Naive thymus-derived CD4-positive, alpha-beta T cell (primary cell): ENCODE measurements at places on chromosomes 3 and 15. TPM values are rescaled to one million over a fixed set of nuclear protein-coding genes. Genes with fewer than 3 reads are reported as not detected.

GRCh38 chr3:108493862-108494261 is 16.5 kb downstream of the MYH15 start:
- no peaks in the 10 kb centered on the region for H3K27me3 ChIP-seq
- H3K4me3 ChIP-seq = no peak overlapping the region
- no peaks in the 10 kb centered on the region for H3K36me3 ChIP-seq
- DNase-seq = no peak
- no peaks in the 10 kb centered on the region for H3K4me1 ChIP-seq
- no peak overlapping the region for H3K27ac ChIP-seq

DNA sequence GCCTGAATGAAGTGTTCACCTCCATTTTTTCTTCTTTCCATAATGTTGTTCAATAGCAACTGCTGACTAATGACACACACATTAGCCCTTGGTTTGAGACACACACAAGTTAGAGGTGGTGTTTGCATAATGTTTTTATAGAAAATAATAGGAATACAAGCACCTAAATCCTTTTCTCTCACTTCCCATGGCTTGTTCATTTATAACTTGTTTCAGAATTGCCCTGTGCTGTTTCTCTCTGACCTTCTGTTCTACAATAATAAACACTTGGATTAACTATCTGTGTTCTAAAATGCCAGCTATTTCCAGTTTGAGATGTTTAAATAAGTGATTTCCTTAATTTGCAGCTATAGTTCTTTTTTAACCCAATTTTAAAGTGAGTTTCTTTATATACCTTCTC is 525.1 kb upstream of the ROBO2 start:
- DNase-seq = no peak
- no peak overlapping the region for H3K4me3 ChIP-seq
- no peaks in the 10 kb centered on the region for H3K27me3 ChIP-seq
- H3K36me3 ChIP-seq = no peaks in the 10 kb centered on the region
- no peak overlapping the region for H3K27ac ChIP-seq

DNA sequence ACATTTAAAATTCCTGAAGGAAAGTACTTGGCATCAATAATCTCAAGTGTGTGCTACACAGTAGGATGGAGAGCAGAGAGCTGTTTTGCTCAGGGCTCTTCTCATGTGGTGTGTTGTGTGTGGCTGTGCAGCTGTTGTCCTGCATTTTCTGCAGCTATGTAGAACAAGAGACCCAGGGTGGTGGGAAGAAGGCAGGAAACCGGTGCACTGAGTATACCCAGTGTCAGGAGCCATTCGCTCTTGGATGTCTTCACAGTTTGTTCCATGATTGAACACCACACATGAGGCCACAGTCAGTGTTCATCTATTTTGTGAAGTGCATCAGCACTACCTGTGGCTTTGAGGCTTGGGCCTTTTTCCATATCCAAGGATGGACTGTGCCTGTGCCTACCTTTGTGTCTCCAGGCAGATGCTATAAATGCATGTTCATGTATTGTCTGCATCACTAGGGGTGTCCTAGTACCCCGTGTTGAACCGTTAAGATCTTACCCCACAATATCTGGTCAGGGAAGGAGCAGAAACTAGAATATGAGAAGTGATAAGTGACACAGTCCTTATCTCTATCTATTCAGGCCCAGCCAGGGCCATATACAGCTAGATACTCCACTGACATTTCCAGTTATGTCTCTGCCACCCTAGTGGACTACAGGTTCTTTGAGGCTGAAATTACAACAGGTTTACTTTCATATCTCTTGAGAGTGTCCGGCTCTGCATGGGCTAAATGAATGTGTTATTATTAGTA is 194.3 kb downstream of the NR2F2 start:
- H3K27ac ChIP-seq = no peak overlapping the region
- H3K4me3 ChIP-seq = no peak overlapping the region
- DNase-seq = no peak
- H3K27me3 ChIP-seq = no peaks in the 10 kb centered on the region
- H3K36me3 ChIP-seq = no peaks in the 10 kb centered on the region

DNA sequence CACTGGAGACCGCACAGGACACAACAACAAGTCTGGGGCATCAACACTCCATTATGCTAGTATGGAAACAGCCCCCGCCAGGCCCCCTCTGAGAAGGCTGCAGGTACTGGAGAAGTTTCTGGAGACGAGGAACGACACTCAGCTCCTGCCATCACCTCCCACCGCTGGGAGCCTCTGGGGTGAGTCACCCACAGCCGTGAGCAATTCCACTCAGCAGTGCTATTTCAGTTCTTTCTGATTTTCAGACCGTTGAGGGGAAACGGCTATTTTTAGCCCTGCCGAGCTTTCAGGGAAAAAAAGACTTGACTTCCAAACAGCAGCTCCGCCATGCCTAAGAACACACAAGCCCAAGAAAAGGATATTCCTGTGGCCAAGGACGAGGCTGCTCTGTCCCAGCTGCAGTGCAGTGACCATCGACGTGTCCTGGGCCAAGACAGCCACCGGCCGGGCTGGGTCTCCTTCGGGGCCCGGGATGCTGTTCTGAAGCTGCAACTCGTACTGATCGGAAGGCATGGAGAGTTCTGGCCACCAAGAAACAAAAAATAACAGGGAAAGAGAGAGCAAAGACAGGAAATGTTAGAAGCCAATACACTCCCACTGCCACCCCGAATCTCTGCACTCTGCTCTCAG is 40.8 kb downstream of the NUP210 start:
- H3K4me3 ChIP-seq = no peak overlapping the region
- no peaks in the 10 kb centered on the region for H3K27me3 ChIP-seq
- peaks cover 97% of the 10 kb centered on the region for H3K36me3 ChIP-seq
- no peaks in the 10 kb centered on the region for H3K4me1 ChIP-seq

DNA sequence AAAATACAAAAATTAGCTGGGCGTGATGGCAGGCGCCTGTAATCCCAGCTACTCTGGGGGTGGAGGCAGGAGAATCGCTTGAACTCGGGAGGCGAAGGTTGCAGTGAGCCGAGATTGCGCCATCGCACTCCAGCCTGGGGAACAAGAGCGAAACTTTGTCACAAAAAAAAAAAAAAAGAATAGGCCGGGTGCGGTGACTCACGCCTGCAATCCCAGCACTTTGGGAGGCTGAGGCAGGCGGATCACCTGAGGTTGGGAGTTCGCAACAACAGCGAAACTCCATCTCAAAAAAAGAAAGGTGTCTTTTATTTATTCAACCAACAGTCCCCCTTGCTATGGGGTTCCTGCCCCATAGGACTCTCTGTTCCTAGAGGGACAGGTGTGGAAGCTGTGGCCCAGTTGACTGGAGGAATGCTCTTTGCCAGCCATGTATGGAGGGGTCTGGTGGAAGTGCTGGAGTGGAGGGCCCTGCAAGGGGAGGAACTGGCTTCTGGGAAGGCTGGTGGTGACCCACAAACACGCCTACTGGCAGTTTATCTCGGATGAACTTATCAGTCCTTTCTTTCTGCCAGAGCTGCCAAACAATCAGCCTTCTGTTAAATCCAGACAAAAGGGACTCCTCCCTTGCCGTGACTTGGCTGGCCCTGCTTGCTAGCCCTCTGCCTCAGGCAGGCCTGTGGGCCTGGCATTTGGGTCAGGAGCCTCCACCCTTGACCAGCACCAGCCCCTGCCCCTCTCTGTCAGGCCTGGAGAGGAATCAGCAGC is 4.6 kb upstream of the DAG1 start:
- no peak for DNase-seq
- H3K36me3 ChIP-seq = no peaks in the 10 kb centered on the region
- no peak overlapping the region for H3K27ac ChIP-seq

DNA sequence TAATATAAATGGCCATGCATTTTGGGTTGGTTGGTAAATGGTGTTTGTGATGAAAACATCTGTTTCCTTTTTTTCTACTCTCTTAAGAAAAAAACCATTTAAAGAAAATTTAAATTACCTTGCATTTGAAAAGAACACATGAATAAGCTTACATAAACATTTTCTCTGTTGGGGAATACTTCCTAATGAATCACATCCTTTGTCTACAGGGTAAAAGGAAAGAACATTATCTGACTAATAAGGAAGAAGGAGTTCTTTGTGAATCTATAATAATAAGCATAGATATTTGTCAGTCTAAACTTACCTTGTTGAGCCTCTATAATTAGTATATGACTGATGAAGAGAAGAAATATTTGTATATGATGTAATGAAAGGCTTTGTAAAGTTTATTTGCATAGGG is 254.1 kb upstream of the ZNF717 start:
- no peaks in the 10 kb centered on the region for H3K4me1 ChIP-seq
- no peak overlapping the region for H3K4me3 ChIP-seq
- no peak overlapping the region for H3K27ac ChIP-seq
- no peaks in the 10 kb centered on the region for H3K27me3 ChIP-seq

GRCh38 chr3:163953526-163953925 is 1124.8 kb downstream of the SI start:
- no peaks in the 10 kb centered on the region for H3K27me3 ChIP-seq
- DNase-seq = no peak
- H3K27ac ChIP-seq = no peak overlapping the region
- H3K36me3 ChIP-seq = no peaks in the 10 kb centered on the region

- no peak overlapping the region for H3K27ac ChIP-seq
- no peaks in the 10 kb centered on the region for H3K4me1 ChIP-seq
- no peak overlapping the region for H3K4me3 ChIP-seq
- no peak for DNase-seq
- H3K36me3 ChIP-seq = peaks cover 2% of the 10 kb centered on the region
- H3K27me3 ChIP-seq = no peaks in the 10 kb centered on the region
Observed at GRCh38 chr15:40747685-40748631, 7.1 kb downstream of the RMDN3 start.

DNA sequence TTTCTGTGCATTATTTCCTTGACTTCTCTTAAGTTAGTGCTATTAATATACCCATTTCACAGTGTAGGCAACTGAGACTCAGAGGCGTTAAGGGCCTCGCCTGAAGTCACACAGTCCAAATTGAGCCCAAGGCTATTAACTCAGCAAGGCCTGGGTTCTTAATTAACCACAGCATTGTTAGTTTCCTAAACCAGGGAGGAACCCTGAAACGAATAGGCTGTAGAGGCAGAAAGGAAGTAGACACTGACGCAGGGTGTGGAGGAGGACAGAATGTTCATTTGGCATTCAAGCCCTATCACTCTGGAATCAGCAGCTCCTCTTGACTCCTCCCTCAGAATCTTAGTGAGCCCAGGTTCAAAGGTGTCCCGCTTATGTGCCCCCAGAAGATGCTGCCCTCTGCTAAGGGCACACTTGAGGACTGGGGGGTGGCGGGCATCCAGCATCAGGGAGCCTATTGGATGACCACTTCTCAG is 13.9 kb downstream of the ARHGEF3 start:
- H3K27ac ChIP-seq = peak overlapping the region; percentile 57
- peak; percentile 49 for DNase-seq
- H3K36me3 ChIP-seq = no peaks in the 10 kb centered on the region
- peak overlapping the region; percentile 22 for H3K4me3 ChIP-seq

- no peak for DNase-seq
- no peak overlapping the region for H3K27ac ChIP-seq
- H3K36me3 ChIP-seq = no peaks in the 10 kb centered on the region
- no peak overlapping the region for H3K4me3 ChIP-seq
Observed at GRCh38 chr15:54605556-54605955, 591.2 kb downstream of the RSL24D1 start.

- no peaks in the 10 kb centered on the region for H3K4me1 ChIP-seq
- DNase-seq = no peak
- no peaks in the 10 kb centered on the region for H3K36me3 ChIP-seq
- no peak overlapping the region for H3K4me3 ChIP-seq
- no peaks in the 10 kb centered on the region for H3K27me3 ChIP-seq
Observed at GRCh38 chr3:173001622-173002021, 139.4 kb downstream of the SPATA16 start.

DNA sequence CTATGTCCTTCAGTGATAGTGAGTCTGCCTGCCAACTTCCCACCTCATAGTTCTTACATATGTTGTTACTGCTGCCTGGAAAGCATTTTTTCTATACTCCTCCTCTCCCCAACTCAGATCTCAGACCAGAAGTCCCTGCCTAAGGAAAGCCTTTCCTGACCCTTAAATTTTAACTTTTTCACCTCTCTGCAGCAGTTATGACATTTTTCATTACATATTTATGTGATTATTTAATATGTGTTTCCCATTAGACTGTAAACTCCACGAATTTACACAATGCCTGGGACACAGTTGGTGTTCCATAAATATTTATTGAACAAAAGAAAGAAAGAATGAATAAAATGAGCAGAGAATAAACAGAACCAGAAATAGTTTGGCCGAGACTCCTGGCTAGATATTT is 125.5 kb downstream of the MITF start:
- H3K36me3 ChIP-seq = no peaks in the 10 kb centered on the region
- H3K27ac ChIP-seq = no peak overlapping the region
- no peaks in the 10 kb centered on the region for H3K27me3 ChIP-seq
- no peak for DNase-seq
- no peaks in the 10 kb centered on the region for H3K4me1 ChIP-seq

GRCh38 chr15:39361497-39361896 is 219.4 kb upstream of the THBS1 start:
- no peaks in the 10 kb centered on the region for H3K27me3 ChIP-seq
- no peak overlapping the region for H3K27ac ChIP-seq
- no peak for DNase-seq

DNA sequence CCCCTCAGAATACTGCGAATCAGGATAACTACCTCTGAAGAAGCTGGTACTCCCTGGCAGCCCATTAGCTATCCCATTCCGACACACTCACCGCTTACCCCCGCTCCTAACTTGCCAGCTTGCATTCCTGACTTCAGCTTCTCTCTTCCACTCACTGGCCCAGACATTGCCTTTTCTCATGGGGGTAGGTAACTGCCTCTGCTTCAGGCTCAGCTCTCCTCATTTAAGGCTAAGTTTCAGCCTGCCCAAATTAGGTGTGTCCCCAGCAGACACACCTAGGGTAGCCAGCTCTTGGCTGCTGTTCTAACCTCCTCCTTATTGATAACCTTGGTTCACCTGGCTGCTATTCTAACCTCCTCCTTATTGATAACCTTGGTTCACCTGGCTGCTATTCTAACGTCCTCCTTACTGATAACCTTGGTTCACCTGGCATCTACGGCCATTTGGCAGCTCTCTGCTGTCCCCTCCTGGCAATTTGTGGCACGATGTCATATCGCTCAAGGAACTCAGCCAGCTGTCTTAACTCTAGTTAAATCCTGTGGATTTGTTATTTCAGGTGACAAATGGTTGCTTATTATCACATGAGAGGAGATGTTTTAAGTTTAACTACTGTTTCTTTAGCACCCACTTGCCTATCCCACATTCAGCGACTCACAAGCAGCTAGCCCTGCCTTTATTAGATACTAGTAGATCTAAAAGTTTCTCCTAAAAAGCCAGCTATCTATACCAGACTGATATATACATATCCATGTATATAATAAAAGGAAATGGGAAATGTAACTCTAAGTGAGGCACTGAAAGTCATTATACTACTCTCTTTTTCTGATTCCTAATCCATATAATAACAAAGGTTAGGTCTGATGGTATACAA is 106.5 kb upstream of the ACP3 start:
- H3K27me3 ChIP-seq = no peaks in the 10 kb centered on the region
- no peaks in the 10 kb centered on the region for H3K36me3 ChIP-seq
- H3K4me3 ChIP-seq = no peak overlapping the region
- no peaks in the 10 kb centered on the region for H3K4me1 ChIP-seq
- DNase-seq = no peak

- H3K27ac ChIP-seq = no peak overlapping the region
- H3K4me1 ChIP-seq = no peaks in the 10 kb centered on the region
- no peak for DNase-seq
- H3K4me3 ChIP-seq = no peak overlapping the region
Observed at GRCh38 chr15:25737218-25737643, 125.9 kb downstream of the ATP10A start.

The IGF2BP2 gene
- 1.4 TPM for total RNA-seq

The HRH1 gene
- 0.17 and 0.18 TPM in 2 replicates for total RNA-seq

The CIB2 gene
- total RNA-seq = 1.0 and 2.1 TPM in 2 replicates

The ACSBG1 gene
- not detected for total RNA-seq

The NDN gene
- 0.39 TPM for total RNA-seq

The CFAP92 gene
- total RNA-seq = 1.3 TPM

The TARS3 gene
- 23.6 and 24.3 TPM in 2 replicates for total RNA-seq

The ZNF80 gene
- 0.59 TPM for total RNA-seq

The LRTM1 gene
- total RNA-seq = not detected

The NMD3 gene
- total RNA-seq = 40.3 TPM

The PLOD2 gene
- 0.34 TPM for total RNA-seq

The MAP6D1 gene
- total RNA-seq = 0.81 TPM

The ALAS1 gene
- total RNA-seq = 30.2 TPM
